Activated naive CD4-positive, alpha-beta T cell treated with anti-CD3 and anti-CD28 coated beads, Interleukin-2, amount 50 U/mL, for 72 hours (primary cell): ENCODE measurements at places on chromosomes 12 and 14. TPM values are rescaled to one million over a fixed set of nuclear protein-coding genes. Genes with fewer than 3 reads are reported as not detected.
A peak's percentile ranks its signal among the peaks of the same experiment; 100 is the strongest.

ANO2 gene
- not detected for total RNA-seq

PTCSC3 gene
- total RNA-seq: not detected

NYNRIN gene
- total RNA-seq: 0.14 TPM

LTA4H gene
- 132 TPM for total RNA-seq

P2RX2 gene
- not detected for total RNA-seq

GRCh38 chr12:49707128-49707811, at the start of gene FMNL3:
Gene FMNL3, minus strand, starts transcription at chr12:49707405. Its CDS starts 225 bp downstream, at chr12:49707180.
- DNase-seq: peak; percentile 99

GRCh38 chr12:16349131-16349460, 1.7 kb downstream of the MGST1 start:
- no peak for DNase-seq

- DNase-seq: no peak
Observed at GRCh38 chr12:29026419-29026818, 122.7 kb upstream of the FAR2 start.

DNA sequence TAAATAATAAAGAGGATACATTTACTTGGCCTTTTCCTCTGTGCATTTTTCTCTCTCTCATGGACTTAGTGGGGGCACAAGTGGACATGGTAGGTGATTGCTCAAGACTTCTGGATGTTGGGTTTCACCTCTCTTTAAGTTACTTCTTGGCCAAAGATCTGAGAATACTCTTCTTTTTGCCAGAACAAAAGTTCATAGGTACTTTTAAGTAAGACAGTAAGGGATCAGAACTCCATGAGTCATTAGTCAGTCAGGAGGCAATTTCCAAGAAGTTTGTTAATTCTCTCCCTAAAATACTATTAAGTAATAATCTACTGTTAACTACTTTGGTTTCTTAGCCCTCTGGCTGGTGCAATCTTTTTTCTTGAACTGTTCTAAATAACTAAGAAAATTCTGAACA, 84.2 kb downstream of the GRIP1 start:
- DNase-seq: no peak

DNA sequence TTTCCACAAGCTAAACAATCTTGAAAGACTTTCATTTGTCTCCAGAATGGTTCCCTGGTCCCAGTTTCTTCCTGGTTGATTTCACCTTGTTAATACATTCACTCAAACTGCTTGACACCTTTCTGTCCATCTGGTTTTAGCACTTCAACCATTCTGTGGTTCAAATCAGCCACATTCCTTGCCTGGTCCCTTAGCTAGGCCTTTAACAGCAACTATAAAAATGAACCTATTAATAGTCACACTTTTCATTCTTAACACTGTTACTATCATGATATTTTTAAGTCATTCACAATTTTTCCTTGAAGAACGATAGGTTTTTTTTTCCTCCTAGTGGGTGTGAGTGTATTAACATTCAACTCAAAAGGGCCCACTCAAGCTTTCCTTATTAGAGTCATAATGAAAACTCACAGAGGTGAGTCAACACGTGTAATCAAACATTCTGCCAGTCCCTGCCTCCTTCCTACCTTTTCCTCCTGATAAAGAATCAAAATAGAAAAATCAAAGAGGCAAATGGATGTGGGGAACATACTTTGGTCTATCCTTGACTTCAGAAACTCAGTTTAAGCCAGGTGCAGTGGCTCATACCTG, 34.4 kb upstream of the CCNT1 start:
- DNase-seq: no peak

DNA sequence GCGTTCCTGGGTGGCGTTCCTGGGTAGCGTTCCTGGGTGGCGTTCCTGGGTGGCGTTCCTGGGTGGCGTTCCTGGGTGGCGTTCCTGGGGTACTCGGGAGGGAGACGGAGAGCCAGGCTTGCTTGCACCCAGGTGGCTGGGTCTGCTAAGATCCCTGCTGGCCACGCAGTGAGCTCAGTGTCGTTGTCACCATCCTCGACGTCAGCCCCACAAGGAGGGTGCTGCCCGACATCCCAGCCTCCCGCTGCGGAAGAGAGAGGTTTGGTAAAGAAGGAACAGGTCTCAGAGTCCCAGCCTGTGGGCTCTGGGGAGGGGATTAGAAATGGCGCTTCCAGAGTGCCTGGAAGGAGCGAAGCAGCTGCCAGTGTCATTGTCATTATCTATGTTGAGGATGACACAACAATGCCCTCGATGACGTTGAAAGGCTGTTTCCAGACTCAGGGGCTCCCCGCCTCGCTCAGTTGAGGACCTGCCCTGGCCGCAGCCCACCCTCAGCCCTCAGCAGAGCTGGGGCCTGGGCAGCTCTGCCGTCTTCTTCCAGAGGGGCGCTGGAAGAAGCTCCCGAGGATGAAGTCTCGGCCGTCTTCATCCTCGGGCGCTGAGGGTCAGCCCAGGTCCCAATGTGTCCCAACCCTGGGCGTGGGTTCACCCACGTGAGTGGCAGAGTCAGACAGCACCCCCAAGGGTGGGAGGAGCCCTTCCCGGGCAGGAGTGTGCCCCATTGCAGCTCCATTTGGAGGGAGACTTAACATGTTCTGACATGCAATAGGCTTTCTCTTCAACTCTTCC, 328.8 kb downstream of the ADGRD1 start:
- DNase-seq: no peak

DNA sequence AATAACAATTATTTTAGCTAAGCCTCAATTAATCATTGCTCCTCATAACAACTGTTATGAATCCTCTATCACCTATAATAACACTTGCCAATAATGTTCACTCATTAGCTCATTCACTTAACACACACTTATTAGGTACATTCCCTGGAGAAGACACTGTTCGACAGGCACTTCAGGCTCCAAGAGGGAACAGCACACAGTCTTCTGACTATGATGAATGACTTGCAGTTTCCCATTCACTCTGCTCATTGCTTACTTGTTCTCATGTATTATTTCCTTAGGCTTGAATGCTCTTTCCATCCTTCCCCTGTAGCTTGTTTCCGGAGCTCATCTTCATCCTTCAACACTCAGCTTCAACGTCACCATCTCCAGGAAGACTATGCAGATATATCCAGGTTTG, 437.3 kb downstream of the TMEM132D start:
- DNase-seq: no peak

- no peak for DNase-seq
Observed at GRCh38 chr12:54611715-54612149, 23.0 kb downstream of the LACRT start.

- no peak for DNase-seq
Observed at GRCh38 chr12:47134005-47134404, 54.2 kb upstream of the AMIGO2 start.

- DNase-seq: no peak
Observed at GRCh38 chr14:81264671-81265070, 43.9 kb upstream of the GTF2A1 start.

- DNase-seq: no peak
Observed at GRCh38 chr12:54459355-54459754, 14.0 kb downstream of the GTSF1 start.

- no peak for DNase-seq
Observed at GRCh38 chr12:116189692-116190091, 87.8 kb downstream of the MED13L start.

- DNase-seq: no peak
Observed at GRCh38 chr14:42470427-42470719, 863.7 kb downstream of the LRFN5 start.

- DNase-seq: no peak
Observed at GRCh38 chr14:41489315-41489972, 117.2 kb upstream of the LRFN5 start.

DNA sequence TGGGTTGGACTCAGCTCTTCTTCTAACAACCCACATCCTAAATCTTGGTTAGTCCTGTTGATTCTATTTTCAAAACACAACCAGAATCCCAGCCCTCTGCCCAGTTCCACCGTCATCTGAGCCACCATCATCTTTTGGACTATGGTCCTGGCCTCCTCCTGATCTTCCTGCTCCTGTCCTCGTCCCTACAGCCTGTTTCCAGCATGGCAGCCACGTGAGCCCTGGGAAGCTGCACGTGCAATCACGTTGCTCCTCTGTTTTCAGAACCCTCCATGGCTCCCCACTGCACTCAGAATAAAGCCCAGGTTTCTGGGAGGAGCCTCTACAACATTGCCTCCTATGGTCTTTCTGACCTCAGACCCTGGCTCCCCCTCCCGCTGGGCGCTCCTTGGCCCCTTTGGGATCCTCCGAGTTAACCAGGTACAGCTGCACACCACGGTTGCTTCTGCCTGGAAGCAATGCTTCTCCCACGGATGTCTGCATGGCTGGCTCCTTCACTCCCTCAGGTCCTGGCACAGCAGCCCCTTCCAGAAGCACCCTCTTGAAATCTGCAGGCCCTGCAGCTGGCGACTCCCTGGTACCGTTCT, 44.5 kb downstream of the BEGAIN start:
- no peak for DNase-seq

DNA sequence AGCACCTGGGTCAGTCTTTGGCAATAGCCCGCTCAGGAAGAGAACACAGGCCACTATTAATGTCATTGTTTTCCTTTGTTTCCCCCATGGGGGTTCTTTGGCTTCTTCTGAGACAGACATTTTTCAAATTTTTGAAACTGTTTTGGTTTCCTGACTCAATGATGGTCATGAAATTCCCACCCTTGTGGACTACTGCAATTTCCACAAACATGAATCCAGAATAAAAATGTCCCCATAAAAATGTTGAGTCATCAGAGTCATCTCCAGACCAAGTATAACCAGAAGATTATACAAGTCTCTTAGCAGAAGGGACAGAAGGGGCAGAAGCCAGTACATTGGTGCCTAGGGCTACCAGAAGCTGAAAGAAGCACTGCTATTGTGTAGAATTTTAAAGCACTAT, 29.1 kb downstream of the SLCO1A2 start:
- no peak for DNase-seq
